ENCODE measurements at places on chromosomes 2 and 18. TPM values are rescaled to one million over a fixed set of nuclear protein-coding genes. Genes with fewer than 3 reads are reported as not detected.

The TLX2 gene
- 0.05 TPM for polyA plus RNA-seq

DNA sequence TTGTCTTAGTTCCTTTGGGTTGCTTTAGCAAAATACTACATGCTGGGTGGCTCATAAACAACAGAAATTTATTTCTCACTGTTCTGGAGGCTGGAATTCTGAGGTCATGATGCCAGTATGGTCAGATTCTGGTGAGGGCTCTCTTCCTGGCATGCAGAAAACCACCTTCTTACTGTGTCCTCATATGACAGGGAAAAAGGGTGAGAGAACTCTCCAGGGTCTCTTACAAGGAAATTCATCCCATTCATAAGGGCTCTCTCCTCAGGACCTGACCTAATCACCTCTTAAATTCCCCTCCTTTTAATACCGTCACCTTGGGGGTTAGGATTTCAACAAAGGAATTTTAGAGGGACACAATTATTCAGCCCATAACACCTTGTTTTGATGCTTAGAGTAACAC lies 243.1 kb upstream of the TNP1 start:
- DNase-seq = no peak

GRCh38 chr2:189782221-189782671 lies 1.9 kb downstream of the ORMDL1 start:
- no peak for DNase-seq

GRCh38 chr2:69517410-69517809 lies 80.2 kb upstream of the NFU1 start:
- no peak for DNase-seq

- DNase-seq = no peak
These were observed 378.3 kb downstream of the MTX2 start for GRCh38 chr2:176647325-176648165.

DNA sequence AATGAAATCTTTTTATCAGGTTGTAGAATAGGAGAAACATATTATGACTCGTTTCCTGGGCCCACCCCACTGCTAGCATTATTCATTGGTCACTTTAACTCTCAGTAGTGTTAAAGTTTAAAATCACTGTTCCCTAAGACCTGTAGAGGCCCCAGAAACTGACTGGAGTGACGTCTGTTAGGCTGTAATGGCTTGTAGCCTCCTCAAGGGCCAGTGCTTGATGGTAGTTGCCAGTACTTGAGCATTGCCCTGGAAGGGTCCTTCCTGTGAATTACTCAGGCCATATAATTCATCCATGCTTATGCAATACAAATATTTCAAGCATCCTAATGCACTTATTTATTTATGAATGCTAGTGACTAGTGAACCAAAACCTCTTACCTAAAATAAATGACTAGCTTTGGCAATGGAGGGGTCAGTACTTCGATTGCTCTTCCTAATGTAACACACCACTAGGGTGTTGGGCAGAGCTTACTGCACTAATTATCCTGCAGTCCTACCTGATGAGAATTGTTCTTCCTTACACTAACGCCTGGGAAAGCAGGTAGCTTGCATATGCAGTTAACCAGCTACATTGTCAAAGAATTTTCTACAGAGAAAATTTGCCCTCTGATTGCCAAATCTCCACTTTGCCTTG lies 31.2 kb downstream of the ARHGAP25 start:
- no peak for DNase-seq

DNA sequence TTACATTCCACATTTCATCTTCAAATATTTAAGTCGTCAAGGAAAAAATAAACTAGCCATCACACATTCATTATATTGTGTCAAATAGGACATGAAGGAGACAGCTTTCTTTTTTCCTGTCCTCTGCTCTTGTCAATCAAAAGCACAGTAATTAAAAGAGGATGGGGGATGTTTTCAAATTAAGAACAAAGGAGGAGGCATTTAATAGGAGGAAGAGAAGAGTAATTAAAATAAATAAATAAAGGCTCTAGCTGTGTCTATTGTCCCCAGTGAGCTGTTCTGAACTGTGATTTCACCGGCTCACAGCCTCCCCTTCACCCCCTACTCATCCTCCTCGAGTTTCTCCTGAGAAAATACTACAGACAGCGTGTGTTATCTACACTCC lies 1377.1 kb upstream of the PIK3C3 start:
- DNase-seq = no peak

GRCh38 chr18:1308686-1309085 lies 404.0 kb downstream of the ADCYAP1 start:
- DNase-seq = no peak

All from right cardiac atrium (tissue), 5 donors.